ENCODE measurements at places on chromosomes 16 and 17.

DNA sequence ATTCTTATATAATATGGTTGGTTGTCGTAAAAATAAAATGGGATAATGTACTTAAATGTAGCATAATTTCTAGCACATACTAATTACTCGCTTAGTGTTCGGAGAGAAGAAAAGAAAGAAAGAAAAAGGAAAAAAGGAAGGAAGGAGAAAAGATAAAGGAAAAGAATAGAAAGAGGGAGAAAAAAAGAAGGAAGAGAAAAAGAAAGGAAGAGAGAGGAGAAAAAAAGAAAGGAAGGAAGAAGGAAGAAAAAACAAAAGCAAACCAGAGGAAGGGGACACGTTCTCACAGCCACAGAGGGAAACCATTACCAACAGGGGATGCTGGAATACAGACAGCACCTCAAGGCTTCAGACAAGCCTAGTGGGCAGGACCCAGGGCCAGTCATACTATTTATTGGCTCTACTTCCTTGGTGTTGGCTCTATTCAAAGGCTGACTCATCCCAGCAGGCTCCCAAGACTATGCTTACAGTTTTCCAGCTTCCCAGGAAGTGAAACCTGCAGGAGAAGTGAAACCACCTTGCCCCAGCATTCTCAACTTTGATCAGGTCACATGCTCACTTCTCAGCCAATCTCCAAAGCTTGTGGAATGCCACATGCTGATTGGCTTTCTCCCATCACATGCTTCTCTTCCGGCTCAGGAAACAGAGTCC lies 273.5 kb upstream of the IRX5 start:
- no peak for DNase-seq

GRCh38 chr17:62780269-62780668 lies 27.8 kb downstream of the MARCHF10 start:
- DNase-seq = no peak

DNA sequence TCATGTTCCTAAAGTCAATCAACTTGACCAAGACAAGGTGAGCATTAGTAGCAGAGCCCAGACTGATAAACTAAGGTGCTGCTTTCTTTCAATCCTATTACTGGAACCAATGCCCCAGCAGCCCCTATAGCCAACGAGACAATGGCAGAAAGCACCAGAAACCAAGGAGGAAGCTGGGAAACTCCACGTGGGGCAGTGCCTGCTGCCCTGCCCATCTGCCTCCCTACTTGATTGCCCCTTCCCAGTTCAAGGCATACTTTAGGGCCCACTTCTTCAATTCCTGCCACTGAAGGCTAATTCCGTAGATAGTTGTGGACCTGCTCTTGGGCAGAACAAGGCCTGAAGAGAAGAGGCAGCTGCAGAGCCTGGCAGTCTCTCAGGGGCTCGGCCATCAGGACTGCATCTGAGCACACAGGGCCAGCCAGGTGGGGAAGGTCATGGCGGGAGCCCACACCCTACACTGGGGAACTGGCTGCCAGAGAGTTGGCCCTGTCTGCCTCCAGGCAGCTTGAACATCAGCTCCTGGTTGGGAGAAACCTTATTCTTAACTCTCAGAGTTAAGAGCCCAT lies 30.9 kb downstream of the WSB1 start:
- no peak for DNase-seq

GRCh38 chr16:49036126-49036525 lies 245.5 kb downstream of the CBLN1 start:
- DNase-seq = no peak

GRCh38 chr17:35773679-35774425 lies 13.2 kb downstream of the C17orf50 start:
- DNase-seq = no peak

DNA sequence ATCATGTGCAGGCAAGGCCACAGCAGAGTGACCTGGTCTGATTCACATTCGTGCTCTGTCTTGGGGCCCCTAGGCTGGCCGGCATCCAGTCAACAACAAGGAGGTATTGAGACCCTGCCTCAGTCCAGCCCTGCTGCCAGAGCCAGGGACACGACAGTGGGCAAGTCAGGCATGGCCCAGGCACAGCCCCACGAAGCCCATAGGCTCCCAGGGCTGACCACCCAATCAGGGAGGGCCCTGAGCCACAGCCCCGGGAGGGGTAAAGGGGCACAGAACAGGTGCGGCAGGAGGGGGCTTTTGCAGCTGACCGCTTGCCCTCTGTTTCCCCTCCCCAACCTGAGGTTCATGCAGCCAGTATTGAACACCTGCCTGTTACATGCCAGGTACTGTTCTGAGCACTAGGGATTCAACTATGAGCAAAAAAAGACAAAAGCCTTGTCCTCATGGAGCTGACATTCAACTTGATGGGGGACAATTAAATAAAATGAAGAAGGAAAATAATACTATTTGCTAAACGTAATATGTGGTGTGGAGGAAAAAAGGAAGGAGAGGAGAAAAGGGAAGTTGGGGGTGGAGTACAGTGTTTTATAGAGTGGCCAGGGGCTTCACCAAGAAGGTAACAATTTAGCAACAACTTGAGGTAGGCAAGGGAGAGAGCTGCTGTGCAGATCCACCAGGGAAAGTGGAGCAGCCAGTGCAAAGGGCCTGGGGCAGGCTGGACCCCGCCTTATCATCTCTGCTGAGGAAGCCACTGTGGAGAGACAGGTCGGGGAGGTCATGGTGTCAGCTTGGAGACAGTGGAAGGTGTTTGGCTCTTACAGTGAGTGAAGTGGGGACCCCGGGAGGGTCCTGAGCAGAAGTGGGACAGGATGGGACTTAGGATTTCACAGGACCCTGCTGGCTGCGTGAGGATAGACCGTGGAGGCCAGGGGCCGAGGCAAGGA lies 6.1 kb downstream of the DRC3 start:
- DNase-seq = no peak

DNA sequence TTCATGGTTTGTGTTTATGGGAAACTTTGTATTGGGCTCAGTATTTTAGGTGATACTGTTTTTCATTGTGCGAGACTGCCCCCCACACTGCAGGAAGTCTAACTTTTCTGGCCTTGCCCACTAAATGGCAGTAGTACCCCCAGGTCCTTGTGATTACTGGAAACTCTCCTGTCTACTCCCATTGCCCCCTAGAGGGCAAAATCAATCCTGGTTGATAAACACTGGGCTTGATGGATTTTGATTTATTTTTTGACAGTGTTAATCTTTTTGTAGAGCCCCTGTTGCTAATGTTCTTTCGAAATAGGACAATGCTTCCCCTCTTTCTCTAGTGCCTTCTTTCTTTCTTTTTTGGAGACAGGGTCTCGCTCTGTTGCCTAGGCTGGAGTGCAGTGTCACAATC lies 15.5 kb downstream of the METTL9 start:
- DNase-seq = no peak
